ENCODE measurements at places on chromosomes 5 and 9.

- no peak for DNase-seq
Measured at GRCh38 chr9:114925039-114925438, 5.4 kb downstream of the TNFSF8 start.

DNA sequence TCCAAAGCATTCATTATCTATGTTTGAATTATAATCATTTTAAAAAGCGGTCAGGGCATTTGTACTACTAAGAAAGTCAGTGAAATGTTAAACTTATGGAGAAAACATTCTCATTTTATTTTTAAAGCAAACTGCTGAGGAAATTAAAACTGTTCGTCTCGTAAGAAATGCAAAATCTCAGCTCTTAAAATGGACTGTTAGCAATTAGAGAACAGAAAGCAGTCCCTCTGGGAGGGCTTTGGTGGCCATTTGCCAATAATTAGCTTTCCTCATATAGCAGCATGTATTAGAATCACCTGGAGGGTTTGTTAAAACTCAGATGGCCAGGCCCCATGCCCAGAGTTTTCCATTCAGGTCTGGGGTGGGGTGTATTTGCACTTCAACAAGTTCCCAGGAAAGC is 120.7 kb upstream of the RASEF start:
- DNase-seq: no peak

DNA sequence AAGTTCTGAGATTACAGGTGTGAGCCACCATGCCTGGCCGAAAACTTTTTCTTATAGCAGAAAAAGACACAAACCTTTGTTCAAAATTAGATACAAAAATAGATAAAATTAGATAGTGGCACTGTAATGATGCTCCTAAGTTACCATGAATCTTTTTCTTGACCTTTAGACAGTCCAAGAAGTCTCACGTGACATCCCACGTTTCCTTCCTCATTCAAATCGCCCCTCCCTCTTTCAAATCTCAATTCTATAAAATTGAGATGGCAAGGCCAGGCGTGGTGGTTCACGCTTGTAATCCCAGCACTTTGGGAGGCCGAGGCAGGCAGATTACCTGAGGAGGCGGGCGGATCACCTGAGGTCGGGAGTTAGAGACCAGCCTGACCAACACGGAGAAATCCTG is 7.7 kb upstream of the ZCCHC10 start:
- no peak for DNase-seq

DNA sequence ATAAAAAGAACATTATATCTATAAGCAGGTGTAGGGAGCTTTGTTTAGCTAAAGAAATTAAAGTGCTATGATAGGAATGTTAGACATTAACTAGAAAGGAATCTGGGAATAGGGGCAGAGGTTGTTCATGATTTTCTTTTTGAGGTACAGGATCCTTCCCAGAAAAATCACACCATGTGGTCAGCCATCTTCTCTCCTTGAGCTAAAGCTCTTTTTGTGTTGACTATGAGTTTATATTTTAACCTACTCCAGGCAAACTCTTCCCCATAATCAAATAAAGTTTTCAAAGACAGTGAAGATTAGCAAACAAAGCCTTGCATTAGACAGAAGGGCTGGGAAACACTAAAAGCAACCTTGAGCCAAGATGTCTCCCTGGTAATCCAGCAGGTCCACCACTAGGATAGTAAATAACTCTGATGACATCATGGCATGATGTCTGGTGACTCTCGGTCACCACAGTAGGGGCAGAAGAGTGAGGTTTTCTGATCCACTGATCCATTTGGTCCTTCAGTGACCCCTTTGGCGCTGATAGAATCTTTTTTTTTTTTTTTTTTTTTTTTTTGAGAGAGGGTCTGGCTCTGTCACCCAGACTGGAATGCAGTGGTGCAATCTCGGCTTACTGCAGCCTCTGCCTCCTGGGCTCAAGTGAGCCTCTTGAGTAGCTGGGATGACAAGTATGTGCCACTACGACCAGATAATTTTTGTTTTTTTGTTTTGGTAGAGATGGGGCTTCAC is 30.6 kb upstream of the IL6ST start:
- no peak for DNase-seq

DNA sequence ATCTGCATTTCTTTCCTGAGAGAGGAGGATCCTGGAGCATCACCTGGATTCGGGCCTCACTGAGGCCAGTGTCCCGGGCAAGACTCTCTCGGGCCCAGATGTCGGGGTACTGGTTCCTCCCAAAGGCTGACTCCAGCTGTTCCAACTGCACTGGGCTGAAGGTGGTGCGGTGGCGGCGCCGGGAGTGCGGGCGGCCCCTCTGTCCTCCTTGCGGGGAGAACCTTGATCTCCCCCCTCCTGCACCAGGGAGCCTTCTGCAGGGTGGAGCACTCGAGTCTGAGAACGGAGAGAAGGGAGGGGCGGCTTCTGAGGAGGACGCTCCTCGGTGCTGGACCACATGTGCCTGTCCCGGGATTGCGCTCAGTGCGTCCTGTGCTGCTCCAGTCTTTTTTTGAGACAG is 2.0 kb downstream of the PROP1 start:
- no peak for DNase-seq

- no peak for DNase-seq
Measured at GRCh38 chr5:78547731-78548615, 100.6 kb downstream of the LHFPL2 start.

DNA sequence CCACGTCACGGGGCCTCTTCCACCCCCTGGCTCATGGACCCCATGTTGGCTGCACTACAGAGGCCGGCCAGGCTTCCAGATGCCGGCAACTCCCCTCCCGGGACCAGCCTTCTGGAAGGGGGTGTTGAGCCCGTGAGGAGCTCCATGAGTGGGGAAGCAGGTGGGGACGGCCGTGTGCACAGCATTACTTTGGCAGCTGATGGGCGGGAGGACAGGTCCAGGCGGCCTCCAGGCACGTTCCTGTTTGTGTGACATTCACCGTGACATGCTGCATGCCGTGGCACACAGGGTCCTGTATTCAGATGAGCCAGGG is 29.1 kb upstream of the ABO start:
- no peak for DNase-seq

DNA sequence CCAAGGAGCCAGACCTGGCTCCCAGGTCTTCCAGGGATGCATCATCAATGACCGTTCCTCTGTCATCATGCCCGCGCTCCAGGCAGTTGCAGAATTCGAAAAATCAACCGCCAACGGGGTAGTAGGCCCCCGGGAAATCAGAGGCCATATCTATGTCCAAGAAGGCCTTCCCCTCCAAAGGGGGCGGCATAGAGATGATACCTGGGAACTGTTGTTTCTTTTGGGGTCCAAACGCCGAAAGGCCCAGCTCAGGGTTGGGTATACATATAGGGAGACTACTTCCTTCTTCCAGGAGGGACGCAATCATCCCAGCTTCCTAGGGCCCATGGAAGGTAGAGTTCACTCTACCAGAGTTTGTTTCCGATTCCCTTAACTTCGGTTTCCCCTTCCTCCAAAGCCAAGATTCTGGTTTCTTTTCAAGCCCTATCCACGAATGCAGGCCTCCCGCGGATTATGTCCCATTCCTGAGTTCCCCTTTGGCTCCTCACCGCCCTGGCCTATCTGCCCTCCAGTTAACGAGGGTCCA is 754 bp downstream of the DCAF12 start:
- no peak for DNase-seq

GRCh38 chr5:170427672-170428236 is 38.6 kb upstream of the KCNMB1 start:
- no peak for DNase-seq

- DNase-seq: no peak
Measured at GRCh38 chr9:122394265-122395125, 23.7 kb downstream of the PTGS1 start.

DNA sequence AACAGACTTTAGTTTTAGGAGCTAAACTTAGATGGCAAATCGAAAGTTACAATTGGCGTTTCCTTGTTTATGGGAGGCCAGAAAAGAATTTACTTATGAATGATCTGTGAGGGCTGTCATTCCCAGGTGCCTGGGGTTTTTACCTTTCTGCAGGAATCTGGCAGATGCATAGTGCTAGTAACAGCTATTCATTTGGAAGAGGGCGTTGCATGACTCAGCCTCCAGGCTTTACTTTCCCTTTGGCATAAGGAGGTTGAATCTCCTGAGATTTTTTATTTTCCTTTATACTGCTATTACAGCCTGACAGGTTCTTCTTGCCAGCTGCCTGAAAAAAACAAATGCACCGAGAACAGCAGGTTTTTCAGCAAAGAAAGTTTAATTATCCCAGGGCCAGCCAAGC is 30.0 kb downstream of the CARD6 start:
- no peak for DNase-seq

- no peak for DNase-seq
Measured at GRCh38 chr5:158060212-158060611, 201.3 kb upstream of the CLINT1 start.

GRCh38 chr5:129481161-129481560 is 21.1 kb downstream of the ADAMTS19 start:
- DNase-seq: no peak

GRCh38 chr9:70409800-70410199 is 4.7 kb downstream of the KLF9 start:
- DNase-seq: no peak

DNA sequence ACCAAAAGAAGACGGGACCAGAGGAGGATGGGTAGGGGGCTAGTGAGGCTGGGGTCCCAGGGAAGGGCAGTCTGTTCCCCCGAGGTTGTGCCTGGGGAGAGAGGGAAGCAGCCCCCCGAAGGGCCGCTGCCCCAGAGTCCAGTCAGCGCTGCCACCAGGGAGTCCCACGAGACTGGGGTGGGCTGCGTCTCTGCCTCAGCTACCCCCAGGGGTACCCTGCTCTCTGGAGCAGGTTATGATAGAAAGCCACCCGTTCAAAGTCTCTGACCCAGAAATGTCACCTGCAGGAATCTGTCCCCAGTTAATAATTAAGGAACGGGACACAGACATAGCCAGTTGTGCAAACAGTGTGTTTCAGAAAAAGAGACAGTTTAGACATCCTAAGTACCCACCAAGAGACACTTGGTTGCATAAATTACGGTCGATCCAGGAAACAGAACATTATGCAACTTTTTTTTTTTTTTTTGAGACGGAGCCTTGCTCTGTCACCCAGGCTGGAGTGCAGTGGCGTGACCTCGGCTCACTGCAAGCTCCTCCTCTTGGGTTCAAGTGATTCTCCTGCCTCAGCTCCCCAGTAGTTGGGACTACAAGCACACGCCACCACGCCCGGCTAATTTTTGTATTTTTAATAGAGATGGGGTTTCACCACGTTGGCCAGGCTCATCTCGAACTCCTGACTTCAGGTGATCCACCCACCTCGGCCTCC is 10.7 kb upstream of the AGPAT2 start:
- DNase-seq: no peak

GRCh38 chr5:74738406-74738805 is 28.5 kb downstream of the GFM2 start:
- no peak for DNase-seq

DNA sequence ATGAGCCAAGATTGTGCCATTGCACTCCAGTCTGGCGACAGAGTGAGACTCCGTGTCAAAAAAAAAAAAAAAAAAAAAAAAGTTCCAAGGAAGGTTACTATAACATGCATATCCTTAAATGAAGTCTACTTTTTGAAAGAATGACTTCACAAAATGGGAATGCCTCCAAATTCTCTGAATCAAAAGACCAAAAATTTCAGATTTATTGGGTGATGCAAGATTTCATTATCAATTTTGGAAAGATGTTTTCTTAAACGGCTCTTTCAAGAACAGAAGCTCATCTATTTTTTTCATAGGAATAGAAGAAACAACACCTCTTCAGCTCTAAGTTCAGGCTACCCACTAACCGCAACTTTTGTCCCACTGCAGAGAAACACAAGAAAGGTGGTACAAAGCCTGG is 69.9 kb downstream of the AUH start:
- DNase-seq: no peak

GRCh38 chr5:61744690-61745619 is 412.9 kb downstream of the ZSWIM6 start:
- DNase-seq: no peak

DNA sequence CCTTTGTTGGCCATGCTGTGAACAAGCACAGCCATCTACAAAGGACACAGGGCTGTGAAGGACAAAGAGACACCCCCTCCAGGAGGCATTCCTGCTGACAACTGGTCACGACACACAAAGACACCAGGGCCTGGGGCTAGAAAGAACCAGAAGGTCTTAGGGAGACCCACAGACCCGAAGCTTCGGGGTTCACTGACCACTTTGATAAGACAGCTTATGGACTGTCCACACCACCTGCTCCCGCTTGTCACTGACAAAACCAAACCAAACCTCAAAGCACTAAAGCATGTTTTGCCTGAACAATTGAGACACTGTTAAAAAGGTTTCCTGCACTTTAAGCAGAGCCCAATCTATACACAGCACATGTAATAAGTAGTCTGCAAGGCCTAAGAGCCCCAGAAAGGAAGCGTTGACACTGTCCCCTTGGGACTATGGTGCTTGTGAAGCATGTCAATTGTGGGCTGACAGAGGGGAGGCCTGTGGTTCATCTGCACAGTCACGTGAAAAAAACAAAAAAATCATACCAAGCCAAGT is 185.0 kb downstream of the GAPVD1 start:
- no peak for DNase-seq

DNA sequence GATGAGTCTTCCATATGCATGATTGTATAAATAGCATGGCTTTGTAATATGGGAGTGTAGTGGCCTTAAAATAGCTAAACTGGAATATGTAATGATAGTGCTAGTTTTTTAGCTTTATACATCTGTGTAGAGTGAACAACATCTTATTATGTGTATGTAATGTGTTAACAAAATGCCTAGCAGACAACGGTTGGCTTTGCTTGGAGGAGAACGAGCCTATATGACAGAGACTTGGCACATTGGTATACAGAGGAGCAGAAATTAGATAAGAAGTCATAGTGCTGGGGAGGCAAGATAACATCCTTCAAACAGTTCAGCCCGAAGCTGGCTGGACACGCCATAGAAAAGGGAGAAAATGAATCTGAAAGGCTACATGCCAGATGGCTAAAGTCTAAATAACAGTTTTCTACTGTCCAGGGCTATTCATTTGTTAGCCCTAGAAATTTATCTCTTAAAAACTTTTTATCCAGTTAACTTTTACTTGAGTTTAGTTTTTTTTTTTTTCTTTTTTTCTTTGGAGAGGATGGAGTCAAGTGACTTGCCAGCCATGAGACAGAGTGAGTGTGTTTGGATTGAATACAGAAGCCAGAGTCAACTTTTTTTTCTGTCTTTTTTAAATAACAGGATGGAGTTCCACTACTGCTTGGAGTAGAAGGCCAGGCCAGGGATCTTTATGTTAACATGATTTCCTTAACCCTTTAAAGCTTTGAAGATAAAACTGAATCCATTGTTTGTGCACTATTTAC is 214.4 kb upstream of the ACTBL2 start:
- no peak for DNase-seq

- DNase-seq: no peak
Measured at GRCh38 chr9:14393418-14393817, 79.5 kb upstream of the NFIB start.

GRCh38 chr9:105500108-105500766 is 52.4 kb downstream of the FSD1L start:
- DNase-seq: no peak

DNA sequence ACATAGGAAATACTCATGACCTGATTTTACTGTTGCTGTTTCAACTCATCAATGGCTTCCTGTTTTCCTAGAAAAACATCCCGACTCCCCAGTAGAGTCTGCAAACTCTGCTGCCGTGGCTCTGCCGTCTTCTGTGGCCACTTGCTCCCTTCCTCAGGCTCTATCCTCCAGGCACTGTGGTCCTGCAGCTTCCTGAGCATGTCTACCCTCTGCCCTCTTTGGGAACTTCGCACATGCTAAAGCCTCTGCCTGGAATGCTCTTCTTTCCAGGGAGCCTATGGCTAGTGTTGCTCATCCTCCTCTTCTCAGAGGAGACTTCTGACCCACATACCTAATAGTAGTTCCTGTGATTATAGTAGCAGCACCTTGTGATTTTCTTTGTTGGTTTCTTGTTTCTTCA is 256.9 kb downstream of the MAN2A1 start:
- DNase-seq: no peak

All from T-helper 2 cell (primary cell).